ENCODE measurements at places on chromosomes 2 and 18. TPM values are rescaled to one million over a fixed set of nuclear protein-coding genes. Genes with fewer than 3 reads are reported as not detected.

- DNase-seq: no peak
Measured at GRCh38 chr2:80299661-80300060, 4.9 kb downstream of the LRRTM1 start.

DNA sequence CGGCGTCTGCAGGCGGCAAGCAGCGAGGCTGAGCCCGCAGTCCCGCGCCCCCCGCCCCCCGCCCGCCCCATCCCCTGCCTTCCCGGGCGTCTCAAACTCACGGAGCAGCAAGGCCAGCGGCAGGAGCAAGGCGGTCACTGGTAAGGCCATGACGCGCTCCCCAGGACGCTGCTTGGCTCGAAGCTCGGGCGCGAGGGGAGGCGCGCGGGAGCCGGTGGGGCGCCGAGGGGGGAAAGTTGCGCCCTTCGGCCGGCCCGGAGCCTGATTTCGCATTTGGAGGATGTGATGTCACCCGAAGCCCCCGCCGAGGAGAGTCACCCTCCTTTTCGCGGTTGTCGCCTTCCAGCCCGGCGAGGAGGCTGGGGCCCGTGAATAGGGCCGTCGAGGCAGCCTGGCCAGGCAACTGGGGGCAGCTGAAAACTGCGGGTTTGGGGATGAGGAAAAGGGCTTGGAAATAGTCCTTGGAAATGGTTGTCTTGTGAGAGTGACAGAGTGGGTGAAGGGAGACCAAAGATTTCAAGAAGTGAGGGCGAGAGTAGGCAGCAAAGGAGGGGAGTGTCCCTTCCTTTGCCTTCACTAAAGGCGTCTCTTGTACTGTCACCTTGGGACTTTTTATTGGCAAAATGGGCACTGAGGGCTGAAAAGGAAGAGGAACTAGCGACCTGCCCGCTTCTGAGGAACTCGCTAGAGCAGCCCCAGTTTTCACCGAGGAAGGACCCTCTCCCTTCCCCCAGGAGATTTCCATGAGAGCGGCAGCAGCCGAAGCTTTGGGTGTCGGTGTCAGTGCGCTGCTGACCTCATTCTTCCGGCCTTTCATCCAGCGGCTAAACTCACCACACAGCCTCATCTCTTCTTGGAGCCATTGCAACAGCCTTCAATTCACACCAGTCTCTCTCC, at the start of gene CD8A:
TSS of gene CD8A (minus strand) at position 238 of the 897 bp plus-strand sequence. CDS start at position 150, 88 bp downstream.
- no peak for DNase-seq

SERPINB13 gene
- not detected for polyA plus RNA-seq

GRCh38 chr2:74816540-74817303, 17.2 kb upstream of the HK2 start:
- no peak for DNase-seq

DNA sequence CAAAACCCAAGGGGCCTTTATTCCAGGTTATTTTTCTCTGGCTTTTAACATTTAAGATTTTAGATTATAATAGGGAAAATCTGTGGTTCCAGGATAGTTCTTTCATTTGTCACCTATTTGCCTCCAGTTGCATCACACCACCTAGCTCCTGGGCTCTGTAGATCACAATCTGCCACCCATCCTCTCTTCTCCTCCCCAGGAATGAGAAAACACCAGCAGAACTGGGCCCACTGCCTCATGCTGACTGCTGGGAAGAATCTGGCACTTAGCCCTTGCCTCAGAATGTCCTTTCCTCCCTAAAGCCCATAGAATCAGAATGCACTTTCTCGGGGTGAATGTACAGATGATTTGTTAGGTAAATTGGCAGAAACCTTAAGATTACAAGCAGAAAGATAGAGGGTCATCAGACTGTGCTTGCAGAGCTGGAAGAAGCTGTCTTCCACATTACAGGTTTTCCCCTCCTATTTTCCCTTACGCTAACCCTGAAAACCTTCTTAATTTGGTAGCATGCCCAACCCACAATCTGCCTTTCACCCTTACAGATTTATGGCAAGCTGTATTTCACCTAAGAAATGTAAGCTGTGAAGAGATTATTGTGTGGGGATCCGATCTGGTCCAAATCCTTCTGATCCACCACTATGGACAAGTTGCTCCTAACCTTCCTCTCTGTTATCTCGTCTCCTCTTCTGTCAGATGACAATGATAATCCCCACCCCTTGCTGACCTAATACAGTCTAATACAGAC, 72.6 kb downstream of the LRRC30 start:
- DNase-seq: no peak

GRCh38 chr2:23478087-23478932, 93.3 kb downstream of the KLHL29 start:
- no peak for DNase-seq
